ENCODE measurements at places on chromosomes 12 and 14.

- peak; percentile 82 for DNase-seq
These were observed 10.6 kb downstream of the MYO1H start for GRCh38 chr12:109358154-109358869.

GRCh38 chr12:132278401-132279183, 50.8 kb downstream of the GALNT9 start:
- no peak for DNase-seq

GRCh38 chr14:64848239-64848638, 31.5 kb downstream of the SPTB start:
- peak; percentile 6 for DNase-seq

GRCh38 chr14:94460631-94461416, 8.2 kb upstream of the SERPINA11 start:
- peak; percentile 54 for DNase-seq

GRCh38 chr12:116213885-116214527, 63.5 kb downstream of the MED13L start:
- DNase-seq, result no peak

DNA sequence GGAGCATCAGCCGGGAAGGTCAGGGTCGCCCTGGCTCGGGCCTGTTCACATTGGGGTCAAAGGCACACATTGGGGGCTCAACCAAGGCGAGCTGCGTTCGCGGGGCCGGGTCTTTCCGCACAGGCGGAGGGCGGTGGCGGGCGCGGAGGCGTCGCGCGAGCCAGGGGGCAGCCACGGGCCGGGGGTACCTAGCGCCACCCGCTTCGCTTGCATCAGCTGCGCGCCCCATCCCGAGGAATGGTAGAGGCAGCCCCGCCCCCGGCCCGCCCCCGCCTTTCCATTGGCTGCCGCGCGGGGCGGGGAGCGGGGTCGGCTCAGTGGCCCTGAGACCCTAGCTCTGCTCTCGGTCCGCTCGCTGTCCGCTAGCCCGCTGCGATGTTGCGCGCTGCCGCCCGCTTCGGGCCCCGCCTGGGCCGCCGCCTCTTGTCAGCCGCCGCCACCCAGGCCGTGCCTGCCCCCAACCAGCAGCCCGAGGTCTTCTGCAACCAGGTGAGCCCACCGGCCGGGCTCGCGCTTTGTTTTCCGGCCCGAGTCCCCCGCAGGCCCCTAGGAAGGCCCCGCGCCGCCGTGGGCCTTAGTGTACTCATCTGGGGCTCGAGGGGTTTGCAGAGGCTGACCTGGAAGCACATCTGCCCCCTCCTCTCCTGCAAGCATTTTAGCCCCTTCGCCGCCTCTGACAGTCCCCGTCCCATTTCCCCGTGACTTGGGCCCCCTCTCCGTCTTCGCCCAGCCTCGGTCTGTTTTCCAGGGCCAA, at the start of gene ALDH2:
TSS of gene ALDH2 (plus strand) at position 326 of the 754 bp plus-strand sequence. CDS start at position 376, 50 bp downstream.
- peak; percentile 61 for DNase-seq

DNA sequence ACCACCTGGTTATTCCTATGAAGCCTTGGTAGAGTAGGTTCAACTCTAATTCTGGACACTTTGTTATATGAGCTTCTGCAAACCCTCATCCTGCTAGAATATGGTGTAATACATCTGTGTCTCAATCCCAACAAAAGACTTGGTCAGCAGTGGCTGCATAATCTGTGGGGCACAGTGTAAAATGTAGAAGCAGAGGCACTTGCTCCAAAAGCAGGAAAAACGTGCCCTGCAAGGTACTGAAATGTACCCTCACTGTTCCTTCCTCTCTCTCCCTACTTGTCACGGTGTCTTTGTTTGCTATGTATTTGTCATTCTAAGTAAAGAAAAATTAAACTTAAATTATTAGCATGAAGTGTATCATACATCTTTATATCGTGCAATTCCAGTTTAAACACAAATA, 267.9 kb downstream of the BCL11B start:
- no peak for DNase-seq

GRCh38 chr12:99558109-99558508, 89.4 kb upstream of the GARIN6 start:
- DNase-seq, result no peak

GRCh38 chr12:18907728-18908127, 169.8 kb downstream of the CAPZA3 start:
- no peak for DNase-seq

GRCh38 chr12:92466391-92467305, 236.1 kb upstream of the PLEKHG7 start:
- DNase-seq, result peak; percentile 91

DNA sequence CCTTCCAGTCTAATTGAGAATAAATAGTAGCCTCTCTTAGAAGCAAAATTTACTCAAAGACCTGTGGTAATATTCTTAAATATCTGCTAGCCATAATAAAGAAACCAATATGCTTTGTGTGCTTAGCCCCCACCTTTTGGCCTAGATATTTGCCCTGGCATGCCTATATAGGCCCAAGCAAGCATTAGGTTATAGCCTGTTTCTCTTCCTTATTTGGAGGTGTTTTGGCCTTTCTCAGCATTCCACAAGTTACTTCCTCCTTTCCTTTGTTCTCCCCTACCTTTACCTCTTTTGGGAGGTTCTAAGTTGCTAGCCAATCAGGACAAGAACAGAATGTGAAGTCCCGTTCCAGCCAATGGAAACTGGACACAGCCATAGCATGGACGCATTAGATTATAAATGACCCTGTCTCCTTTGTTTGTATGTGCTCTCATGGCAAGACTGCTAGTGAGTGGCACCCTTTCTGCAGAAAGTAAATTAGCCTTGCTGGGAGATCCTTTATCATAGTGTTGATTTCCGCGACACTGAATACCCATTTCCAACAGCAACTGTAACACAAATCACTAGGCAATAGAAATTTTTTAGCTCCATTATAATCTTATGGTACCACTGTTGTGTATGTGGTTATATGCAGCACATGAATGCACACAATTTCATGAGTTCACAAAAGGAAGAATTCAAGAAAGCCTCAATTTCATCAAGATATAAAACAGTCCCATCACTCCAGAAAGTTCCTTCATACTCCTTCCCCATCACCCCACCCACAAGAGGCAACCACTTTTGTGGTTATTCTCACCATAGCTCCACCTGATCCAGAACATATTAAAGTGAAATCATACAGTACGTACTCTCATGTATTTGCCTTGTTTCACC, 37.6 kb downstream of the CEP83 start:
- DNase-seq, result no peak

DNA sequence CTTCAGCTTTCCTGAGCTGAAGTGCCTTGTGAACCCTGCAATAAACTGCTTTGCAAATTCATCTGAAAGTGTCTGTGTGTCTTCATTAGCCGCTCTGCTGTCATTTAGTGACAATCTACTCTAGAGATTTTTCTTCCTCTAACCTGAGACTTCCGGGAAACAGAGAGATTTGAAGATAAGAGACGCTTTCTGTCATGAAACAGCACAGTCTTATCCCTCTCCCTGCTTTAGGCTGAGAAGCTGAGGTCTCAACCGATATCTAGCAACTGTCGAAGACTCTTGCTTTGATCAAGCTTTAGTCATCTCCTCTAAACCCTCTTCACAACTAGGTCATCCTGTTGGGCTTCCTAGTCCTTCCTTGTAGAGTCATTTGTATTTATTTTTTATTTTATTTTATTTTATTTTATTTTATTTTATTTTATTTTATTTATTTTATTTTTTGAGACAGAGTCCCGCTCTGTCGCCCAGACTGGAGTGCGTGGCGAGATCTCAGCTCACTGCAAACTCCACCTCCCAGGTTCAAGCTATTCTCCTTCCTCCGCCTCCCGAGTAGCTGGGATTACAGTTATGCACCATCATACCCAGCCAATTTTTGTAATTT, 1.2 kb downstream of the RNASE2 start:
- no peak for DNase-seq

GRCh38 chr12:32265951-32266350, 133.4 kb upstream of the FGD4 start:
- peak; percentile 44 for DNase-seq

DNA sequence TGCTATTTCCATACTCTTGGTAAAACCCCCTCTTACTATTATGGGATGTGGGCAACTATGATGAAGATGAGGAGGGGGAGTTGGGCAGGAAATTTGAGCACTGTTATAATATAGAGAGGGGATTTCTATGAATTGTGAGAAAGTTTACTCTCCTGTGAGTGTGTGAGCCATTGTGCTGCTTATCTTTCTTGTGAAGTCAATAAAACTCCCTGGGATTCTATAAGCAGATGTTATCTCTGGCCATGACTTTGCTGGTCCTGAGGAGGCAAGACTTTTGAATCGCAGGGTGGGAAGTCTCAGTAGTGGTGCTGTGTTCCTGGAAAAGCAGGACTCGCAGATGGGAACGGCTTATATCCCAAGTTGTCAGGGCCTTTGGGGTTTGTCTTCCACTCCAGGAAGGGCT, 62.2 kb downstream of the EMP1 start:
- DNase-seq, result no peak

GRCh38 chr12:131962069-131962468, 12.3 kb downstream of the EP400 start:
- DNase-seq, result no peak

DNA sequence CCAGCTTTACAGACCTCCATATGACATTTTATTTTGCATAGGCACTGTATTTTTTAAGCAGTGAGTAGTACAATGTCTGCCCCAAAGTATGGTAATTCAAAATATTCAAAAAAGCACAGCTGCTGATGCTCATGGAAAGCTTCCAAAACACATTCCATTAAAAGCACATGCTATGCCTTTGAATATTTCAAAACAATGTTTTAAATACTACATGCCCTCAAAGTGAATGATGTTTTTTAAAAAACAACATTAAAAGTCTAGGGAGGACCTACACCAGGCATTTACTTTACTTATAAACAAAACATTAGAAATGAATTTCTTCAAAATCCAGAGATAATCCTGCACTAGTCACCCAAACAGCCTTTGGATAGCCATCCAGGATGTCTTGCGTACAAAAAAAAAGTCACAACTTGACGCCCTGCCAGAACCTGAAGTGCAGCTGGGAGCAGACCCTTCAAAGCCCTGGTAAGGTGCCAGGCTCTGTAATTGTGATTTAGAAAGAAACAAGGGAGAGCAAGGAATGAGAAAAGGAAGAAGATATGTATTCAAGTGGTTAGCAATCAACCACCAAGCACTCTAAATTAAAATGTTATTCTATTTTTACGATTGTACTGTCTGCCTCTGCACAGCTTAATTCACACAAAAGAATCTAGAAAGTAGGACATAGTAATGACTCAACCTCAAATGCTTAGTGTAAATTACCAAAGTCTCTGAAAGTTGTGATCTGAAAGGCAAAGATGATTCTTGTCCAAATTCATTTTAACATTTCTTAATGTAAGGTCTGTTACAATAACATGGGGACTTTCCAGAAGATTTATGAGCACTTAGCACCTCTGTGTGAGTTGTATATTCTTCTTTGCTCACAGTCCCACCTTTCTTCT, 31.9 kb downstream of the CEP83 start:
- DNase-seq, result peak; percentile 56

GRCh38 chr12:13124656-13125505, 21.4 kb upstream of the GSG1 start:
- DNase-seq, result no peak

DNA sequence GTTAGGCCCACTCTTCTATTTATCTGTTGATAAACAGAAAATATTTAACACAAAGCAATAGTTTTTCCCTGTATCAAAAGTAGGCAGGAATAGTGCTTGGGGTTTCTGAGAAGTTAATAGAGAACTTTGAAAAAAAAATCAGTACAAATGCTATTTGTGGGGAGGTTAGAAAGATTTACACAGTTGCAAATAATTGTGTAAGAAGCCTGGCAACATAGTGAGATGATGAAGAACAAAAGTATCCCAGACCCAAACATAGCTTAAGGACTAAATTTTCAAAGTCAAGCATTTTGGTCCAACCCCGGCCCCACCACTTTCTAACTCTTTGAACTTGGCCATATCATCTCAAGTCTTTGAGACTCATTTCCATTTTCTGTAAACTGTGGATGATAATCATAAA, 687.5 kb upstream of the TMEM132C start:
- DNase-seq, result no peak
